ENCODE measurements at places on chromosomes 4 and X.

DNA sequence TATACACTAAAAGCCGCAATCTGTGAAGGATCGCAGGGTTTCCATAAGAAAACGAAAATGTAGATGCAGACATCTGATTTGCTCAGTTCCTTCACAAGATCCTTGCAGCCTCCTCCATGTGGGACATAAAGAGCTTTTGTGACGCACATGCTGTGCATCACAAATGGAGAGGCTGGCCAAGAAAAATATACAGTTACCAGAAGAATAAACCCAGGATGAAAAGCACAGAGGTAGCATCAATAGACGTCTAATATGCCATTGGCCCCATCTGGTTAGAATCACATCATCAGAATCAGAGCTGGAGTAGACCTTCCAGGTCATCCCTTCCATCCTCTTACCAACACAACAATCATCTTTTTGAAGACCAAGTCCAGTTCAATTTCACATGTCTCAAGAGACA, 517.4 kb downstream of the RAB28 start:
- no peak for DNase-seq

- no peak for DNase-seq
Observed at GRCh38 chrX:31039327-31039711, 32.5 kb downstream of the FTHL17 start.

GRCh38 chr4:111115881-111116280, 493.0 kb upstream of the PITX2 start:
- no peak for DNase-seq

DNA sequence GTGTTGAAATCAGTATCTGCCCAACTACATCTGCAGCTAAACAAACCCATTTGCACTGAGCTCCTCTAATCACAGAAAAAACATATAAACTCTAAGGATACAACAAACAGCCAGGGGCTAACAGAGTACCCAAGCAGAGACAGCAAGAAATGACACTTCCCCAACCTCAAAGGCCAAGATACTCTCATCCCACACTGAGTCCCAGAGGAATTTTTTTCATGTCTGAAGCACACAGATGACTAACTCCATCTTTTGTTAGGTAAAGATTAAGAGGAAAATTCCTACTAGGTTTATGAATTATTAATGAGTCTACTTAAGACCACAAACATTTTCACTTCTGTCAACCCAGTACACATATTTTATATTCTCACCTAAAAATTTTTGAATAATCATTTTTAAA, 31.6 kb downstream of the SEPSECS start:
- DNase-seq = no peak

DNA sequence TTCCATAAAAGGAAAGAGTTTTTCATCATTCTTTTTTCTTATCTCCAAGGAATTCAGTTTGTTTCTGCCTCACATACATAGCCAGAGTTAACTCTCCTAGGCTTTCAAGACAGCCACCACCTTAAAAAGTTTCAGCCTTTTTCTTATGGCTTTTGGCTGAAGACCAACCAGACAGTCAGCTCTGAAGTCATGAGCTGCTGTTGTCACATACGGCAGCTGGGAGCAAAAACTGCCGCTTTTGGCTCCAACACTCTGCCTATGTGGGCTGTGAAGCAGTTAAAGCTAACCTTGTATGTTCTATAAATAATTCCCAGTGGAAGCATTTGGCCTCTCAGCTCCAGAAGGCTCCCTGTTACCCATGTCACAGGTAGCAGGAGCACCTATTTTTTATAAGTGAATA, 104.1 kb downstream of the KLHL4 start:
- DNase-seq = no peak

GRCh38 chr4:23720556-23720955, 169.3 kb downstream of the PPARGC1A start:
- no peak for DNase-seq

DNA sequence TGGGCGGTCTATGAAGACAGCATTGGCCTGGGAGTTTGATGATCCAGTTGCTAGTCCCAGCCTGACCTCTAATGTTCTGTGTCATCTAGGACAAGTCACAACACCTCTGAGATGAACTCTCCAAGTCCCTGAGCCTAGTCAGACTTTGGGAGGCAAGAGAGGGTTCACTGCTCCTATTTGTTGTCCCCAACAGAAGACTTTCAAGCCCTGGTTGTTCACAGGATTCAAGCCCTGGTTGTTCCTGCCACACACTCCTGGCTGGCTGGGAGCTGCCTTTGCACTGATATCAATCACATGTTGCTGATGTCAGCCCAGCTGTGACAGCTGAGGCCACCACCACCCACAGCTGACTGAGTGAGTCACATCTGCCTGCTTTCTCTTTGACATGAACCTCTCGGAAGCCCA, 253.2 kb upstream of the RASGEF1B start:
- peak; percentile 11 for DNase-seq

DNA sequence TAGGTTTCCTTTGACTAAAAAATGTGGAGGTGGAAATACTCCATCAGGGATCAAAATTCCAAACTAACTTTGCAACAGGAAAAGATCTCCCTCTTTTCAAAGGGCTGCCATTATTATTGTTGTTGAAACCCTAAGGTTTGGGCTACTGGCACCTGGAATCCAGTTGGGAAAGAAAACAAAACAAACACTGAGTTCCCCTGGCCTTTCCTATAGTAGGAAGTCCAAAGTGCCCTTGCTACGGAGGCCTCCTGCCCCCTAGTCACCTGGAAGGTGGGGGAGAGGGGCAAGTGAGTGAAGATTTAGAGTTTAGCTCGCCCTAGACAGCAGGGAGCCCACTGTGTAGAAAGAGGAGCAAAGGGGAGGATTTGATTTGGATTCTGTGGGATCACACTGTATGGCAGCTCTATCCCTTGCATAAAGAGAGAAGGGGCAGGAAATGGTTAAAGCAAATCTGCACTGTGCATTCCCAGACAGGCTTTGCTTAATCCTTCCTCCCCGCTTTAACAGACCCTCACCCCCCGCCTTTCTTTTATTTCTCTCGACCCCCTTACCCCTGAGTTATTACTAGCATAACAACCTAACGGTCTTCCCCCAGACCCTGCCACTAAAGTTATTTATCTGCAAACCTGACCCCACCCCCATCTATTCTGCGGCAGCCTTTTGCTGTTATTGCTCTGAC, 627 bp upstream of the FAT4 start:
- no peak for DNase-seq

DNA sequence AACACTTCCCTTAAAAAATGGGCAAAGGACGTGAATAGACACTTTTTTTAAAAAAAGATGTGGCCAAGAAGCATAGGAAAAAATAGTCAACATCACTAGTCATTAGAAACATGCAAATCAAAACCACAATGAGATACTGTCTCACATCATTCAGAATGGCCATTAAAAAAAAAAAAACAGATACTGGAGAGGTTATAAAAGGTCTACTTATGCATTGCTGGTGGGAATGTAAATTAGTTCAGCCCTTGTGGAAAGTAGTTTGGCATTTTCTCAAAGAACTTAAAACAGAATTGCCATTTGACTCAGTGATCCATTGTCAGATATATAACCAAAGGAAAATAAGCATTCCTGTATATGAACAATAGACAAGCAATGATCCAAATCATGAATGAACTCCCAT, 352.8 kb upstream of the EPHA5 start:
- no peak for DNase-seq

DNA sequence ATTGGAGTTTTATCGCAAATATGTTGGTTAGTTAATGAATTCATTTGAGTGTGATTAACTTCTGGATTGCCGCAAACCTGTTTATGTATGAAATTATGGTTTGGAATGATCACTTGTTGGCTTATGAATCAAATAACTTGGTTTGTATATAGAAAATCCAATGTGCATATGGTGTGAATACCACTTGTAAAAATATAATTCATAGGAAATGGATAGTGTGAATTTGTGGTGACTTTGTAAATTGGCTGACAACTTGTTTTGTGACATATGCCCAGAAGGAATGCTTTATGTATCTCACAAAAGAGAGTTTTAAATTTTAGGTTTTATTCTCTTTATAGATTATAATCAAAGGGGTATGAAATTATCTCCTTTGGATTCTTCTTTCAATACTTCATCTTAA, 436.2 kb downstream of the EPHA5 start:
- no peak for DNase-seq

GRCh38 chr4:5992828-5993321, 25.4 kb downstream of the C4orf50 start:
- DNase-seq = no peak

- no peak for DNase-seq
Observed at GRCh38 chrX:48927123-48927522, 8.3 kb upstream of the PIM2 start.

DNA sequence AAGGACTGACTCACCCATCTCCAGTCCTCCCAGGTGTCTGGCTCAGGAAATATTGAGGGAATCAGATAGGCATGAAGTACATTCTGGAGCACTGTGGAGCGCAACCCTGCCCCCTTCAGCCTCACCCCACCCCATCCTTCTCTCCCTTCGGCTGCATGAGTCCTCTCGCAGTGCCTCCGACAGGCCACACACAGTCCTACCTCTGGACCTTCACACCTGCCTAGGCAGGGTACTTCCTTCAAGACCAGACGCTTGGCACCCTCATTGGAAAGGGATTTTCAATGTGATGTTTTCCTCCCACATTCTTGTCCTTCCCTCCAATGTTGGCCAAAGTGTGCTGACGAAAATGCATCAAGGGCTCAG, 26.8 kb upstream of the PPP2R2C start:
- no peak for DNase-seq

GRCh38 chr4:56655627-56656345, 25.3 kb downstream of the HOPX start:
- DNase-seq = no peak

GRCh38 chr4:686413-687040, 2.4 kb downstream of the SLC49A3 start:
- no peak for DNase-seq

- DNase-seq = no peak
Observed at GRCh38 chr4:119872371-119873016, 194.2 kb downstream of the MAD2L1 start.

GRCh38 chr4:158496030-158496741, 25.5 kb upstream of the RXFP1 start:
- peak; percentile 1 for DNase-seq

GRCh38 chrX:31213941-31214340, 142.1 kb upstream of the FTHL17 start:
- DNase-seq = no peak

DNA sequence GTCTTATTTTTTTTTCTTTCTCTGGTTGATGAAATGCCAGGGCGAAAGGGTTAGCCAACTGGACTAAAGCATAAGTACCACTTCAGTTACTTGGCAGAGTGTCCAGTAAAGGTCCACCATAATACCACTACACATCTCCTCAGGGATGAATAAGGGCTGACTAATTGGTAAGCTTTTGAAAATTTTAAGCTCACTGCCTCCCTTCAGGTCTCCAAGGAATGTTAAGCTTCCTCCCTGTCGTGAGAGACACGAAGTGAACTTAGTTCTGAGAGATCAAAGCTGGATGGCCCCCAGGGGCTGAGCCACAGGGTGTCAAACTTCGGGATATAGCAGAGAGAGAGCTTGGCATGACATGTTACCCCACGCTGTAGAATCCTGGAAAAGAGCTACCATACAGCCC, 111.4 kb downstream of the VSIG4 start:
- DNase-seq = no peak

Measured in stimulated activated CD4-positive, alpha-beta T cell treated with anti-CD3 and anti-CD28 coated beads, Interleukin-1b, Interleukin-23, amount 100 ng/mL, for 1 hour (primary cell).